ENCODE measurements at places on chromosomes 1 and 21. TPM values are rescaled to one million over a fixed set of nuclear protein-coding genes. Genes with fewer than 3 reads are reported as not detected.

Gene CHAF1B
- total RNA-seq, result 28.1 TPM

Gene SLC35F3
- 35.7 TPM for total RNA-seq

DNA sequence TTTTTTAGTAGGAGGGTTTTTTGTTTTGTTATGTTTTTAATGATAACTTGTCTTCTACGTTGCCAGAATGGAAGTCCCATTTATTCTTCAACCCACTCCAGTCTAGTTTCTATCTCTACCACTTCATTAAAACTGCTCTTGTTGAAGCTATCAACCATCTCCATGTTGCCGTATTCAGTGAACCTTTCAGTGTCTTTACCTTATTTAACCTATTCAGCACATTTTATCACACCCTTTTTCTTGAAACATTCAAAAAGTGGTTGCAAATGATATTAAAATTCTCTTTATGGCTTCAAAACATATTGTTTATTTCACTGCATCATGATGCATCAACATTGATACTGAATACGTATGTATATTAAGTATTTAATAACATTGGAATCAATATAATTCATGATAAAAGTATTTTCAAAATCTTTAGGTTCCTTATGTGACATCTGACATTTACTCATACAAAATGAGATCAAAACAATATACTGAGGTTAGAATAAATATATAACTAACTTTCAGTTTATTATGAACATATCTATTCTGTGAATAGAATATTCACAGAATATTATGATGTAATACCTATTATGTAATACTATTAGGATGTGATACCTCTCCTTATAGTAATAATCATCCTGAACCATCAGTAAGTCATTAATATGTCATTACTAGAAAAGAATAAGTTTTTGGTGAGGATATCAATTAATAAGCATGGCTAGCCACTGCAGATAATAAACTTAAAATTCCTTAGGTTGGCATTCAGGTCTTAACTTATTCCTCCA is 52.0 kb upstream of the ADAR start:
- peaks cover 54% of the 10 kb centered on the region for H3K27me3 ChIP-seq
- no peak overlapping the region for H3K4me3 ChIP-seq
- H3K36me3 ChIP-seq, result no peaks in the 10 kb centered on the region
- no peak for DNase-seq
- no peak overlapping the region for H3K27ac ChIP-seq

DNA sequence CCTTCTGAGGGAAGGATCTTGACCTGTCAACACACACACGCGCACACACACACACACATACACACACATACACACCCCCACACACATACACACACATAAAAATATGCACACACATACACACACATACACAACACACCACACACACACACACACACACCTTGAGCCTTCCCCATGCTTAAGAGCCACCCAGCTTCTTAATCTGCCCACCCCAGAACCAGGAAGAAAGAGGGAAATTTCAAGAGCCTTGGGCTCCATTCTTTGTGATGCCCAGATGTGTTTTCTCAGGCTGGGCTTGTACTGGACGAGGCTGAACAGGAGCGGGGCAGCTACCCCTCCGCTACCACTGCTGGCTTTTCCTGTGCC is 643.5 kb downstream of the KIF26B start:
- no peaks in the 10 kb centered on the region for H3K27me3 ChIP-seq
- no peaks in the 10 kb centered on the region for H3K36me3 ChIP-seq
- H3K4me1 ChIP-seq, result no peaks in the 10 kb centered on the region
- no peak overlapping the region for H3K4me3 ChIP-seq

DNA sequence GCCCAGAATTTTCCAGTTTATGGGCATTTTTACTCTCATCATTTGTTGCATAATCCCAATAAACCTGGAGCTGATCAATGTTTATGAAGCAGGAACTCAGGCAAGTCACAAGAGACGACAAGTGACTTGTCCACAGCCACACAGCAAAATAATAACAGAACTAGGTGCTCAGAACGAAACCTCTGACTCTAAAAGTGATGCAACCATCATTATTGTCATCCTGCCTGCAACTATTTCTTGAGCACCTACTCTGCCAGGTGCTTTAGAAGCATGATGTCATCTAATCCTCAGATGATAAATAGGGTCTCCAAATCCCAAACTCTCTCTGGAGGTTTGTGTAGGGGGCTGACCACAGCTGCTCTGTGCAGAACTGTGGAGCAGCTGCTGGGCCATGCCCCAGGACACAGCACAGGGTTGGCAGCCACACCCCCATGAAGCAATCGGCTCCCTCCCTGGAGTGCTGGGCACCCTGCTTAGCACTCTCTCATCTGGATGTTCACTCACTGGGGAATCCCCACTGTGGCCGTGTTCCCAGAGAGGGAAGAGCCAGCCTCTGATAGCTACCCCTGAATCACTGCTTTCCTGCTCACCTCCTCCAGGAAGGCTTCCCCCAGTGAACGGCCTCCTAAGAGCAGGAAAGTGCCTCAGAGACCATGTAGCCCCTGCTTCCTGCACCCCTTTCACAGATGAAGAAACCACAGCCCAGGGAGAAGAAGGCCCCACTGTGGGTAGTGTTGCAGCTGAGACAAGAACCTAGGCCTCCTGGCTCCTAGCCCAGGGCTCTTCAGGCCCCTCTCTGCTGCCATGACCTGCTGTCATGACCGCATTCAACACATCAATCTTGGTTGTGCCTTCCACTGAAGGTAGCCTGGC is 2.1 kb downstream of the TTC22 start:
- H3K36me3 ChIP-seq, result no peaks in the 10 kb centered on the region
- H3K27me3 ChIP-seq, result no peaks in the 10 kb centered on the region
- peak overlapping the region; percentile 84 for H3K27ac ChIP-seq

- no peak overlapping the region for H3K4me3 ChIP-seq
- H3K4me1 ChIP-seq, result no peaks in the 10 kb centered on the region
- no peak for DNase-seq
- no peaks in the 10 kb centered on the region for H3K36me3 ChIP-seq
- H3K27me3 ChIP-seq, result peaks cover 7% of the 10 kb centered on the region
Measured at GRCh38 chr1:38334930-38335592, 288.5 kb upstream of the POU3F1 start.

DNA sequence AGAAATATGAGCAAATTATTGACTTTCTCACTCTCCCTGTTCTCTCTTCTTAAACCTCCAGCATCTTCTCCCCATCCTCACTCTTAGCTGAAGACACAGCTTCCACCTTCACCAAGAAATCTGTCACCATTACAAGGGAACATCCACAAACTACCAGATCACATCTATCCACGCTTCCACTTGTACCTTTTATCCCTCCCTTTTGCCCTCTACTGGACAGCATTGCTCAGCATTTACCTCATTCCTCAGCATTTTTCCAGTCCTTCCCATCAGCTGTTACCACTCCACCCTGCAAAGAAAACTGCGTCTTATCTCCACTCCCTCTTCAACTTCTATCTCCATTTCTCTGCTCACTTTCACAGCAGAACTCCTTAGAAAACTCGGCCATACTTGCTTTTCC is 42.6 kb downstream of the KCNJ6 start:
- DNase-seq, result no peak
- no peak overlapping the region for H3K27ac ChIP-seq
- no peaks in the 10 kb centered on the region for H3K36me3 ChIP-seq
- no peaks in the 10 kb centered on the region for H3K27me3 ChIP-seq

- H3K27ac ChIP-seq, result no peak overlapping the region
- H3K36me3 ChIP-seq, result no peaks in the 10 kb centered on the region
- DNase-seq, result no peak
- H3K27me3 ChIP-seq, result no peaks in the 10 kb centered on the region
- H3K4me1 ChIP-seq, result no peaks in the 10 kb centered on the region
Measured at GRCh38 chr1:218536296-218536986, 191.3 kb downstream of the TGFB2 start.

- H3K36me3 ChIP-seq, result no peaks in the 10 kb centered on the region
- no peak for DNase-seq
- H3K4me1 ChIP-seq, result peaks cover 8% of the 10 kb centered on the region
- no peak overlapping the region for H3K27ac ChIP-seq
Measured at GRCh38 chr1:10698726-10699469, 97.5 kb downstream of the CASZ1 start.

GRCh38 chr1:226029568-226030225 is 30.6 kb upstream of the SDE2 start:
- H3K4me1 ChIP-seq, result peaks cover 2% of the 10 kb centered on the region
- H3K4me3 ChIP-seq, result no peak overlapping the region
- DNase-seq, result no peak
- no peak overlapping the region for H3K27ac ChIP-seq
- H3K36me3 ChIP-seq, result no peaks in the 10 kb centered on the region

GRCh38 chr1:234515821-234516241 is 36.9 kb upstream of the TARBP1 start:
- H3K4me1 ChIP-seq, result peaks cover 28% of the 10 kb centered on the region
- DNase-seq, result no peak
- no peak overlapping the region for H3K27ac ChIP-seq
- no peaks in the 10 kb centered on the region for H3K27me3 ChIP-seq

- peak; percentile 30 for DNase-seq
- H3K36me3 ChIP-seq, result peaks cover 25% of the 10 kb centered on the region
- H3K27ac ChIP-seq, result no peak overlapping the region
Measured at GRCh38 chr1:165875171-165875570, 47.8 kb downstream of the UCK2 start.

DNA sequence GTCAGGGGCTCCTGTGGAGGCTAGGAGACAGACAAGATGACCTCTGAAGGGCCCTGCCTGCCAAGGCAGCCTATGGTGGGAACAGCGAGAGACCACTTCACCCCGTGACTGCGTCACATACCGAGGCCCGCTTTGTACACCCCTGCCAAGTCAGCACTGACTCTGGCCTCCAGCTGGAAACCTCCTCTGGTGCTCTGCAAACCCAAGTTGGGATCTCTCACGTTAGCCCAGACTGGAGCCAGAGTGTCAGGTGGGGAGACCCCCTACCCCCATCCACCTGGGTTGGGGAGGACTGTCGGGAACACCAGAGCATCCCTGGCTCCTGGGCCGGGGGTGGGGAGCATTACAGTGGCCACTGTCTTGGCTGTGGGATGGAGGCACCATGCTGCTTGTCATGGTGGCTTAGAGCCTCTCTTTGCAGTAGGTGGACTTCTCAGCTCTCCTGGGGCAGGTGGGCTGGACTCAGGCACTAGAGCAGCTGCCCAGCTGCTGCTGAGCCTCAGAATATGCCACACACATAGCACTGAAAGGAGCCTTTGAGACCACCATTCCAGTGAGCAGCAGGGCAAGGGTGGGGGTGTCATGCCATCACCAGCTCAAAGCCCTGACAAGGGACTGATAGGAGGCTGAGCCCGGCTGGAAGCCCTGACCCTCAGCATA is 50.4 kb downstream of the ELK4 start:
- peaks cover 18% of the 10 kb centered on the region for H3K4me1 ChIP-seq
- peaks cover 8% of the 10 kb centered on the region for H3K27me3 ChIP-seq
- H3K4me3 ChIP-seq, result no peak overlapping the region
- H3K27ac ChIP-seq, result peak overlapping the region; percentile 70

DNA sequence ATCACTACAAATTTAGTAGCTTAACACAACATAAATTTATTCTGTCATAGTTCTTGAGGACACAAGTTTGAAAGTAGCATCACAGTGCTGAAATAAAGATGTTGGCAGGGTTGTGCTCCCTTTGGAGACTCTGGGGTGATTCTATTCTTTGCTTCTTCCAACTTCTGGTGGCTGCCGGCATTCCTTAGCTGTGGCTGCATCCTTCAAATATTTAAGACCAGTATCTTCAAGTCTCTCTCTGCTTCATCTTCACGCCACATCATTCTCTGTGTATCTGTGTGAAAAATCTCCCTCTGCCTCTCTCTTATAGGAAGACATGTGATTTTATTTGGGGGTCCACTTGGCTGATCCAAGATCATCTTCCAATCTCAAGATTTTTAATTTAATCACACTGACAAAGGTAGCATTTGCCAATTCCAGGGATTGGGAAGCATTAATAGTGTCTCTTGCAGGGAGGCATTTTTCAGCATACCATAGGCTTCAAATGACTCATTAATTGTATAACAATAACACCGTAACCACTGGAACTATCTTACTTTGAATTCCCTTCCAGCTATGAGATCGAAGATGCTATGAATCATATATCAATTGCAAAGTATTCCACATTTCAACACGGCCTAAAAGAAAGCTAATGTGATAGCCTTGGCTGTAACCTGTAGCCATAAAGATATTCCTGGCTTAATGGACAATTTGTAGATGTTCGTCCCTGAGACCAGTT is 74.6 kb downstream of the DPT start:
- no peaks in the 10 kb centered on the region for H3K4me1 ChIP-seq
- no peak overlapping the region for H3K4me3 ChIP-seq
- H3K27ac ChIP-seq, result no peak overlapping the region
- H3K27me3 ChIP-seq, result peaks cover 14% of the 10 kb centered on the region
- no peak for DNase-seq

Gene SPRR1A
- total RNA-seq, result not detected

DNA sequence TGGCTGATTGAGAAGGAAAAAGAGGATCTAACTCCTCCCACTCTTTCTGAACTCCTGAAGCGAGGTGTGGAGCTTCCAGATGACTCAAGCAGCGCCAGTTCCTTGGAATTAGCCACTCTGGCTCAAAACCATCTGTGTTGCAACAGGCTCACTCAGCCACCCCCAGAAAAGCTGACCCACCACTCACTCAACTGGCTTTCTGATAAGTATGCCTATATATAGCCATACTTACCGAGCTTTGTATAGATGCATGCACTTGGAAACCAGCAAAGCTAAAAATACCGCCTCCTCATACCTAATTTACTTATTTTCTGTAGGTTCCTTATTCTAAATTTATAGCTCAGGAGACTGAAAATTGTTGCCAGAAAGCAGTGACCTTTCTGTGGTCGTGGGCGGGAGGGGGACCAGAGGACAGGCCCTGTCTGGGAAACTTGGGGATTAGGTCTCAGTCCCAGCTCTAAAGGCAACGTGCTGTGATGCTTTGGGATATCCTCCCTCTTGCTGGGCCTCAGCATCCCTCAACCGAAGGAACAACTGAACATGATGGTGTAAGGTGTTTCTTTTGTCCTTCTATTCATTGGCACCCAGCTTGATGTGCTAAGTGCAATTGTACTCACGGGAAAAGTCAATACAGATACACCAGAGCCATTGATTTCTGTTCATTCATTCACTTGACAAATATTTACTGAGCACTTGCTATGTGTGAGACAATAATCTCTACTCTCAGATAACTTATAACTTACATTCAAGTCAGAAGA is 65.7 kb downstream of the NENF start:
- no peaks in the 10 kb centered on the region for H3K36me3 ChIP-seq
- no peak overlapping the region for H3K27ac ChIP-seq
- DNase-seq, result no peak
- peaks cover 3% of the 10 kb centered on the region for H3K4me1 ChIP-seq
- no peak overlapping the region for H3K4me3 ChIP-seq

Gene MIXL1
- not detected for total RNA-seq

Gene PLPPR4
- not detected for total RNA-seq

- no peak overlapping the region for H3K4me3 ChIP-seq
- H3K4me1 ChIP-seq, result peaks cover 18% of the 10 kb centered on the region
- no peak for DNase-seq
- no peaks in the 10 kb centered on the region for H3K27me3 ChIP-seq
- no peak overlapping the region for H3K27ac ChIP-seq
- no peaks in the 10 kb centered on the region for H3K36me3 ChIP-seq
Measured at GRCh38 chr21:42257091-42257765, 38.3 kb downstream of the ABCG1 start.

Data from activated CD8-positive, alpha-beta T cell treated with anti-CD3 and anti-CD28 coated beads, Interleukin-2, amount 10 ng/mL, durations not matched to agents 7 days and 5 days (primary cell).